ENCODE measurements at places on chromosomes 3 and 15.
A peak's percentile ranks its signal among the peaks of the same experiment; 100 is the strongest.

DNA sequence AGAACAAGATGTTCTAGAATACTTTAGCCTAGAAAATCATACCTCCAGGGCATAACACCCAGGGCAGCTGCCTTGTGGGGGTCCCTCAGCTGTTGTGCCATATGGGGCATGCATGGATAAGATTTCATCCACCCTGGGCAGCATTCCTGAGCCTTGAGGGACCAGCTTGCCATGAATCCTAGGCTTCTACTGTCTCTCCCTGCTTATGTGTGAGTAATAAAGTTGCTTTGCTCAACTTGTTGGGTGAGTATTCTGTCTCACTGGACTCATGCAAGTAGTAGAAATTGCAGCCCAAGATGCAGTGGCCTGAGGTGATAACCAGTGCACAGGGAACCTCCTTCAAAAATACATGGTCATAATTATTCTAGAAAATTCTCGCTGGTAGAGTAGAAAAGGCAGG, 52.1 kb upstream of the EPHB1 start:
- no peak for DNase-seq

DNA sequence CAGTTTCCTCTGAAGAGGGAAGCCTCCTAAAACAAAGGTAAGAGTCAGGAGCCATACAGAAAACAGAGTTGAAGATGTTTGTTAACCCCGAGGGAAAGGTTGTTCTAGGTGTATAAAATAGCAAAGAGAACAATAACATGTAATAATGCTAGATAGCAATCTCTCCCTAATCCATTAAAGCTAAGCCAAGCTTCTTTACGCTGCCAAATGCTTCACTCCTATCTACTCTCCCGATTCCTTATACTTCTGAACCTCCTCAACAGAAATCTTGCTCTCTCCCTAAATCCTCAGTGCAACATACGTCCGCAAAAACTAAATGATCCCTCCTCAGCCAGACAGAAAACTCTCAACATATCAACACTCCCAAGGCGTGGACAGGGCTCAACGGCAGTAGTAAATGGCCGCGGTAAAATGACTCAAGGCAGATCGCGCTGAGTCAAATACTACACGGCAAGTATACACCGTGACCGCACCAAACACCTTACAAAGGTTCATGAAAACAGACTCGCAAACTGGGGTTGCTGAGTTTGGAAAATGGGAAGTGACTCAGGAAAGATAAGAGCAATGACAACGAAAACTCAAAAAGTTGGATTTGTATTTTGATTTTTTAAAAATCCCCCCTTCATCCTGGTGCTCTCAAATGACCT, 682 bp downstream of the CLDND1 start:
- peak; percentile 57 for DNase-seq

DNA sequence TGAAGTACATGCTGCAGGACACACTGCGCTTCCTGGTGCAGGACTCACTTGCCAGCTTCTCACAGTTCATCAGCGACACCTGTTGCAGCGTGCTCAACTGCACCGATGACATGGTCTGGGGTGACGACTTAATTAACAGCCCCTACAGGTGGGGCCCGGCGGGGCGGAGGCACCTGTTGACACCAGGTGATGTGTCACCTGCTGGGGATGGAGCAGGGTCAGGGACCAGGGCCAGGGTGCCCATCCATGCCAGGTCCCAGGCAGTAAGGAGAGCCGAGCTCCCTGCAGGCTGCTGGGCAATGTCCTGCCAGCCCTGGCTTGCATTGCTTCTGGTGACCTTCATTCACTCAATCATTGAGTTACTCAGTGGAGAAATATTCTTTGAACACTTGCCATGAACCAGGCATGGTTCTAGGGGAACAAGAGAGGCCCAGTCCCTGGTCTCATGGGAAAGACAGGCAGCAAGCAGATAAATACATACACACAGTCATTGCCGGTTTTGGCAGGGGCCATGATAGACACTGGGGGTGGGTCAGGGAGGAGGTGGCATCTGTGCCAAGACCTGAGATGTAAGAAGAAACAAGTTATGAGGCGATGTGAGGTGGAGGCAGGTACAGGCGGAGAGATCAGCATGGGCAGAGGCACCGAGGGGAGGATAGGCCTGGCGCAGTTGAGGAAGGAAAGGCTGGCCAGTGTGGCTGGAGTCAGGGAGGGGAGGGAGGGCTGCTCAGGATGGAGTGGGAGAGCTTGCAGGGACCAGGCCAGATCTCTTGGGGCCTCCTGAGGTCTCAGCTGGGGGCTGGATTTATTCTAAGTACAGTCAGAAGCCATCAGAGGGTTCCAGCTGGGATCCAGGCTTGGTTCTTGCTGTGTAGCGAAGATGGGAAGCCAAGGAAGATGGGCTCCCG, 30.8 kb downstream of the DNAH1 start:
- peak; percentile 39 for DNase-seq

- DNase-seq: no peak
These were observed 176.8 kb downstream of the TUSC7 start for GRCh38 chr3:116886202-116886893.

DNA sequence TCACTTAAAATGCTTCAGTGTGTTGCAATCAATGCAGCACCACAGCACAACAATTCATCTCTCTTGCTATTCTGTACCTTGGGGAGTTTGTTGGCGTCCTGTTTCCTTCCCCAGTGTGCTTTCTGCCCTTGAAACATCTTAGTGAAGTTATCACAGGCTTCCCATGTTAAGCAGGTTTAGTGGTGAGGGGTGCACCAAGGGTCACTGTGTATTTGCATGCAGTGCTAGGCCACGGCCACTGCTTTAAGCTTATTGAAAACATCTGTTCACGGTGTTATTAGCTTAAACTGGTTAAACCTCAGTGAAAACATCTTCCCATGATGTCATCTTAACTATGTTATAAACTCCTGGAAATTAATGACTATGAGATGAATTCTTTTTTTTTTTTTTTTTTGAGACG, 217.3 kb upstream of the GOLIM4 start:
- DNase-seq: peak; percentile 4

DNA sequence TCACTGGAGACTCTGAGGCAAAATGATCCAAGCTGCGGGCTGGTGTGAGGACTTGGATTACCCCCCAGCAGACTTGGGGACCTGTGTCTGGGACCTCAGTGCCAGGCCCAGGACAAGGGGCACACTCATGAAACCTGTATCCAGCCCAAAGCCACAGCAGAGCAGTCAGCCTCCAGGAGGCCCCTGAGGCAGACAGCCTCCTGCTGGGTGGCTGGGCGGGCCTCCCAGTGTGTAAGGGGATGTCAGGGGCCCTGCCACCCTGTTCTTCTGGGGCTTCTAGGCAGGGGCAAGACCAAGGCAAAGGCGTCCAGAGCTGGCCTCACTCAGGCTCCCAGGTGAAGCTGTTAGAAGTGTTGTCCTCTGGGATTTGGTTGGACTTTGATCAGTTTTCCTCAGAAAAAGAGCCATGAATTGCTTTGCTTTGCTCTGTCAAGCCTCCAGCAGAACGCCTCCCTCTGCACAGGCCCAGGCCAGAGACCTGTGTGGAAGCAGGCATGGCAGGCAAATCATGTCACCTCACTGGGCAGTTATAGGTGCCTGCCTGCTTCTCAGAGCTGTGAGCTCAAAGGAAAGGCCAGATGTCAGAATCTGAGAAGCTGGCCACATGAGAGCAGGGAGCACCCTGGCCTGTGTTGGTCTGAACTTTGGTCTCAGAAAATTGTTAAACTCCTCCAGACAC, 77.4 kb downstream of the SMAD6 start:
- no peak for DNase-seq

DNA sequence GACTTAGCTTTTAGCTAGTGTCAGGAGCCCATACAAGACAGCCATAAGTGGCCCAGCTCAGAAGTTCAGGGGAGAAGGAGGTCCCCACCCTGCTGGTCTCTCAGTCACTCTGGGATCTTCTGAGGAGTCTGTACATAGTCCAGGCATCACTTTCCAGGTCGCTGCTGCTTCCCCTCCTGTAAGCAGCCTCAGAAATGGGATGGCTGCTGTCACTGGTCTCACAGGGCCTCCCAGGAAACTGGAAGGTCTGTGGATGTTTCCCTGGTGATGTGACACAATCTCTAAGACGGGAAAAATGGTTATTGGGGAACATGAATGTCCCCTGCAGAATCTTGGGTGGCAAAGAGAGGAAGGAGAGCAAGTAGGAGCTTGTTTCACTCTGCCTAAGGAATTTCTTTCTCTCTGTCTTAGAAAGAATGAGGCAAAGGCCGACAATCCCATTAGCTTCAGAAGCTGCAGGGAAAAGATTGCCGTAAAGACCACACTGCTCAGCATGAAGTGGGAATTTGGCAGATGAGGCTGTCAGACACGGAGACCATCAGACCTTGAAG, 43.2 kb upstream of the TNFAIP8L3 start:
- no peak for DNase-seq

DNA sequence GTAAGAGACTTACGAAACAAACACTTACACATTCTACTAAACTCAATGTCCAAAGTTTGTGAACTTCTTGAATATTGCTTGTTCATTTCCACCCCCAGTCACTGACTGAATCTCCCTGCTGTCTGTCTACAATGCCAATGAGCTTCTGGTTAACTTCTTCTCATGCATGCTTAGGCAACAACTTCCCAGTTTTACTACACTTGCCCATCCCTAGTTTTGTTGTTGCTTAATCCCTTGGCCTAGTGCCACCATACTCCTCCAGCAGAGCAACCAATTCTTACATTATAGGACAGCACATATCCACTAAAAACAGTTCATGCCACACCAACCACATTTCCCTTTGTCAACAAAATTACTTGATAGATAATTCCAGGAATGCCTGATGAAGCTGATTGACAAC, 40.9 kb upstream of the CCR2 start:
- peak; percentile 4 for DNase-seq

DNA sequence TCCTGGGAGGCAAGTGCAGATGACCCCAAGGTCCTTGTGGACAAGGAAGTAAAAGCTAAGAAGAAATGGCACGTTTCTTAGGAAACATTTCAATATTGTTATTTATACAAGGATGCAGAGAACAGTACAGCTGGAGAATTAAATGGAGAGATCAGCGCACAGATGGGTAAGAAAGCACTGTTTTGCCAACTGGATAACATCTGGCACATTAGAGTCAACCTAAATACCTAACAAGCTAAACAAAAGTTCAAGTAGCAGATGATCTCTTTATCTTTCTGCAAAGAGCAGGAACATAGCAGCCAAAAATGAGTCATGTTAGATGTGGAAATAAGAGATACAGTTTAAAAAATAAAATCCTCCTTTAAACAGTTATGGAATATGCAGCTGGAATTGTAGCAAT, 15.7 kb upstream of the DPPA4 start:
- no peak for DNase-seq

DNA sequence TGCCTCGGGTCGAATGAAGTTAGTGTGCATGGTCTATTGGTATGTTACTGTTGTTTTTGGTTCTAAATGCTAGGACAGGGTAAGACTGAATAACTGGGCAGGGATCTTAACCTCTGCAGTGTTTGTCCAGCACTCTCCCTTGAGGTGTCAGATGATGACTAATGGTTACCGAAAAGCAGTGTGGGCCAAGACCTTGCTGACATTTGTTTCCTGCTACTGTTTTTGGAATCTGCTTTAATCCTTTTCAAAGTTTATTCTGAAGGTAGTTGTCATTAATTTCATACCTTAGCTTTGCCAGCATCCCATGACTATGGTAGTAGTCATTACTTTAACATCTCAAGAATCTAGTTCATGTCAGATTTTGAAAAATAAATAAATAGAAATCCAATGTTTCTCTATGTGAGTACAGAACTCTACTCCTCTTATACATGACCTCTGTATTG, 117.0 kb downstream of the P3H2 start:
- DNase-seq: peak; percentile 82

- DNase-seq: no peak
These were observed 66.3 kb downstream of the MEGF11 start for GRCh38 chr15:66187271-66187670.

DNA sequence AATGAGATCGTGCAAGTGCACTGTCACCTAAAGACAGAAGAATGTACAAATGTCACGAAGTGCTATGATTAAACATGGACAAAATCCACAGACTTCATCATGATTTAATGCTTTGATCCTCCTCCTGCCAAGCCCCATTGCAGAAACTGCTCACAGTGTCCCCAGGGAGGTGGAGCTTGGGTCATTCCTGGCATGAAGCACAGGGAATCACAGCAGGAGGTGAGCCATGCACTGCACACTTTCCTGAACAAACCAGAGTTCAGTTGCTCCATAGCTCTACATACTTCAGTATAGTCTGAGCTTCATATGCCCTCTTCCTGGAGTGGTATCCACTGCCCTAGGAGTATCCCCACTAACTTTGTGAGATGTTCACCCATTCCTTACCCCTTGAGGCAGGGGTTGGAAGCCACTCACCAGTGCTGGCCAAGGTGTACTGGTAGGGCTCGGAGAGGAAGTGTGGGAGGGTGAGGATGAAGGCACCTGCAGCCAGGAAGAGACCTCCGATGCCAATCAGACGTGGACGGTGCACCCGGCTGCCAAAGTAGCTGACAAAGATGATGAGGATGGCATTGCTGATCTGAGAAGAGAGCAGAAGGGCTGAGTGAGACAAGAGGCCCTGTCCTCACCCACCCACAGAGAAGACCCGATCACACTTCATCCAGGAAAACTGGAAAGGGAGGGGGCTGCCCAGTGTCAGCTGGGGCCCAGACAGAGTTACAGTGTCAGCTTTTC, 56.3 kb downstream of the SLCO2A1 start:
- peak; percentile 51 for DNase-seq

- DNase-seq: peak; percentile 77
These were observed 164.5 kb downstream of the TBC1D5 start for GRCh38 chr3:17577796-17578520.

DNA sequence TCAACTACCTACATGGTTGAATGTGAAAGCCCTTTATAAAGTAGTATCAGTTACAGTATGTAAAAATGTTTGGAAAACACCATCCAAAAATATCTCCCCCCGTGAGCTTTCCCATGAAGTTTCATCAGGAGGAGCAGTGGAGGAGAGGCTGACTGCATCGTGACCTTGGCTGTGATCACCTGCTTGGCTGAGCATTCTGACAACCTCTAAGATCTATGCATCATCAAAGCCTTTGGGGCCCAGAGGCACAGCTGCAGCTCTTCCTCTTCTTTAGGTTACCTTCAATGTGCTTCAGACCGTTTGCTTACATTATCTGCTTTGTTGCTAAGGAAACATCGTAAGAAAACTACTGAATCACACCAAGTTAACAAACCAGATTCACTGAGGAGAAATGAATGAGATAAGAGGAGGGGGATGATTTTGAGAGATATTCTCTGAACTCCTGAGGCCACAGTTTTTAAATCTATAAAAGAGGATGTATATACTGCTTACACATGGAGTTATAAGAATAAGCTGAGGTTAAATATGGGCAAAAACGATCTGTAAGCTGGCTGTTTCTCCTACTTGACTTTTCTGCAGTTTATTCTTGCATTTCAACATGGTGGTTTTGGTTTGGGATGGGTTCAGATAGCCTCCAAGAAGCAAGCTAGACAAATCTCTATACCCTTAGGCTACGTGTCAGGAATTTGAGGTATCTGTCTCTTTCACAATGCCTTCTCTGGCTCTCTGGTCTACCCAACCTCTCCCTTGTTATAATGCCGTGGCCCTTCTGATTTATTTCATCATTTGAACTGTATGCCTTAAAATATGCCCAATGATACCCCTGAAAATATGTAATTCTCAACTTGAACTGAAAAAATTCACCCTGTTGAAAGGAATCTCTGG, 4.0 kb downstream of the GCSAM start:
- DNase-seq: peak; percentile 23

GRCh38 chr3:44561076-44561475, 6.1 kb downstream of the ZKSCAN7 start:
- no peak for DNase-seq
